ENCODE measurements at places on chromosomes 1 and 21. TPM values are rescaled to one million over a fixed set of nuclear protein-coding genes. Genes with fewer than 3 reads are reported as not detected.
A peak's percentile ranks its signal among the peaks of the same experiment; 100 is the strongest.

The SPRR2F gene
- not detected for total RNA-seq

The KLF18 gene
- not detected for total RNA-seq

The ADGRL4 gene
- total RNA-seq: not detected

The SPRR2A gene
- not detected for total RNA-seq

The CFHR4 gene
- not detected for total RNA-seq

DNA sequence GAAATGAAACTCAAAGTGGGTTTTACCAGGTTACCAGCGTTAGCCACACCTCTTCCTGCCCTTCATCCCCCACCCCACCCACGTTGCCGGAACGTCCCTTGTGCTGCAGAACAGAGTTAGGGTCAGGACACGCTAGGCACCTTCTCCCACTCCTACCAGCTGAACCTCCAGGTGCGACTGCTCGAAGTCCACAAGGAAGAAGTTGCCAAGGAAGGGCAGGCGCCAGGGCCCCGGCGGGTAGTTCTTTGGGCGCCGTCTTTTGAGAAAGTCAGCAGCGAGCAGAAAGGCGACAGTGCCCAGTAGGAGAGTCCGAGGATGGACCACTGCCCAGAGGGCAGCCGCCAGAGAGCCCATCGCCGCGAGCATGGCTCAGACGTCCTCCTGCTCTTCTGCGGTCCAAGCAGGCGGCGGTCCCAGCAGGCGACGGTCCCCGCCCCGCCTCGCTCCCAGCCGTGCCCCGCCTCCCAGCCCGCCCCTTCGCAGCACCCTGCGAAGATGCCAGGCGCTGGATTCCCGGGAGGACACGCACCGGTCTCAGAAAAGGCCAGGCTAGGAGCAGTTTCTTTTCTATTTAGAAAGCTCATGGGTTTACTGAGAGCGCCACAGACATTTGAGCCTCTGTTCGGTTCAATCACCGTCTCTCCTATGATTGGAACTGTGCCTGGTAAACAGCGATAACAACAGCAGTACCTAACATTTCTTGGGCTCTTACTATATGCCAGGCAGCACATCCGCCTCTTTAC is at the start of gene CYP2J2:
TSS of gene CYP2J2 (minus strand) at position 393 of the 743 bp plus-strand sequence. CDS start at position 366, 27 bp downstream.
- peak within 1 kb of the TSS; percentile 78 for H3K4me3 ChIP-seq
- H3K36me3 ChIP-seq: no peaks in the 10 kb centered on the region
- peaks cover 11% of the 10 kb centered on the region for H3K4me1 ChIP-seq
- H3K27me3 ChIP-seq: peaks cover 43% of the 10 kb centered on the region

DNA sequence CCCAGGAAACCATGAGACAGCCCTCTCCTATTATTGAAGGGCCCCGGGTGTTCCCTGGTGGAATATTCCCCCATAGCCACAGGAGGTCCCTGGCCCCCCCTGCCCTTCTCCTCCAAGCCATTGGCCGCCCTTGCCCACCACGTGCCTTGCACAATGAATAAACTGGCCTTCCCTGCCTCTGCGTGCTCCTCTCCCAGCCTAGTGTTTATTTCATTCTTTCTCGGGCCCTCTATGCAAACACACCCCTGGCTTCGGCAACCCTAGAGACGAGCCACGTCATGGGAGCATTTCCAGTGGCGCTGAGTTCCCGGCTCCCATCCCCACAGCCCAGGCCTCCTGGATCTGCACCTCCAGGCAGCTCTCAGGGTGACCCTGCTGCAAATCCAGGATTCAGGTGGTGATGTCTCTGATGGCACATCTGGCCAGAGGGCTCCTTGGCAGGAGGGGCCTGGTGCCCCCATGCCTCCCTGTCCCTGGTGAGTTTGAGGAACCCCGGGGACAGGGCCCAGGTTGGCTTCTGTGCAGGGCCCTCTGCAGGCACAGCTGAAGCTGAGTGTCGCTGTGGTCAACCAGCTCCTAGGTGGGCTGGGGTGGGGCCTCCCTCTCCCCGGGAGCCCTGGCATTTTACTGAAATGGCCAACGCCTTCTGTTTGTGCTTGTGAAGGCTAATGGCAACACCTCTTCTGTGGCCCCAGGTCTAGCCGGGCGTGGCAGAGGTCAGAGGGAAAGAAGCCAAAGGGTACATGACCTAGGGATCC is 6.2 kb downstream of the KRTAP10-12 start:
- peaks cover 68% of the 10 kb centered on the region for H3K27me3 ChIP-seq
- H3K27ac ChIP-seq: no peak overlapping the region
- H3K4me3 ChIP-seq: no peak overlapping the region
- DNase-seq: no peak

DNA sequence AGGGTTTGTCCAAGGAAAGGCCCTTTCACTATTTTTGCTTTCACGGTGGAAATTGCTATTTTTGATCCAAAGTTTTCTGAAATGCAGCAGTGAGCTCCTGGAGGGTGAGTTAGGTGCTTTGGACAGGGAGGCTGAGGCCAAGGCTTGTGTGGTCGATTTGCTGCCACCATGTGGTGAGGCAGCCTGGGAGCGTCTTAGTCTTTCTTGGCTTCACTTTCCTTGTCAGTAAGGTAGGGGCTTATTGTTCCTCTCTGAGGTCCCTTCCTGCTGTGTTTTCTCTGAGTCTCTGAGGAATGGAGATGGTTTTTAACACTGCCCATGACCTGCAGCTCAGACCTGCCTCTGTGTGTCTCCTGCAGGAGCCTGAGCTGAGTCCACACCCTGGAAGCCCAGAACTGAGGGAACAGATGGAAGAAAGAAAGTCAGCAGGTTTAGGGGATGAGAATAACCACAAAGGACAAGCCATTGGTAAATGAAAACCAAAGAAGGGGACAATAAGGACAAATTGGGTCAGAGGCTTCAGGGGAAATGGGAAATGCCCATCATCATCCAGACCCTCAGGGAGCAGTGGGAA is 20.1 kb upstream of the S100A10 start:
- no peaks in the 10 kb centered on the region for H3K36me3 ChIP-seq
- H3K27me3 ChIP-seq: peaks cover 35% of the 10 kb centered on the region
- no peak overlapping the region for H3K4me3 ChIP-seq
- peaks cover 7% of the 10 kb centered on the region for H3K4me1 ChIP-seq
- peak; percentile 38 for DNase-seq

GRCh38 chr21:35034203-35034926 is 14.7 kb downstream of the RUNX1 start:
- DNase-seq: no peak
- peak overlapping the region; percentile 53 for H3K4me3 ChIP-seq

DNA sequence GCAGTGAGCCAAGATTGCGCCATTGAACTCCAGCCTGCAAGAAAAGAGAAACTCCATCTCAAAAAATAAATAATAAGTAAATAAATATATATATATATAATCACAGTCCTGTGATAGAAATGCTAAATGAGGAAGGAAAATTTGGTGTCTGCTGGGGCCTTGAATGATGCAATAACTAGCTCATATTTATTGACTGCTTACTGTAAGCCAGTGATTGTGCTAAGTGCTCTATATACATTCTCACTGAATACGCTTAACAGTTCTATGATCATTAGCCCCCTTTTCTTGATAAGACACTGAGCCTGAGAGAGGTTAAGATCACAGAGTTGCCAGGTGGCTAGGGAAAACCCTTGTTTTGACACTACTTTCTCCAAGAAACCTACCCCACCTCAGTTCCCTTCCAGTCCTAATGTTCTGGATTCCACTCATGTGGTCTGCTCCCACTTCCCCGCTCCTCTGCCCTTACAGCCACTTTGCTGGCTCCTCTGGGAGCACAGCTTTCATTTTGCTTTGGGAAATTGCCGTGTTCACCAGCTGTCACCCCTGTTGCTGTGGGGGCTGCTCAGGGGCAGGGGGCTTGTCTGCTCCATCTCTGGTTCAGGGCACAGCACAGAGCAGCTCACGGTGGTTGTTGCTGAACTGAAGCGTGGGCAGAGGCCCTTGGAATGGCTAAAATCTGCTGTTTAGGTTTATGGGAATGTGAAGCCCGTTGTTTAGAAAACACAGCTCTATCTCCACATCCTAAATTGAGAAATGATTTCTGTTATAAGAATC is 2.5 kb upstream of the BMP8A start:
- H3K4me1 ChIP-seq: no peaks in the 10 kb centered on the region
- no peak overlapping the region for H3K4me3 ChIP-seq
- H3K36me3 ChIP-seq: peaks cover 19% of the 10 kb centered on the region
- H3K27me3 ChIP-seq: peaks cover 23% of the 10 kb centered on the region

DNA sequence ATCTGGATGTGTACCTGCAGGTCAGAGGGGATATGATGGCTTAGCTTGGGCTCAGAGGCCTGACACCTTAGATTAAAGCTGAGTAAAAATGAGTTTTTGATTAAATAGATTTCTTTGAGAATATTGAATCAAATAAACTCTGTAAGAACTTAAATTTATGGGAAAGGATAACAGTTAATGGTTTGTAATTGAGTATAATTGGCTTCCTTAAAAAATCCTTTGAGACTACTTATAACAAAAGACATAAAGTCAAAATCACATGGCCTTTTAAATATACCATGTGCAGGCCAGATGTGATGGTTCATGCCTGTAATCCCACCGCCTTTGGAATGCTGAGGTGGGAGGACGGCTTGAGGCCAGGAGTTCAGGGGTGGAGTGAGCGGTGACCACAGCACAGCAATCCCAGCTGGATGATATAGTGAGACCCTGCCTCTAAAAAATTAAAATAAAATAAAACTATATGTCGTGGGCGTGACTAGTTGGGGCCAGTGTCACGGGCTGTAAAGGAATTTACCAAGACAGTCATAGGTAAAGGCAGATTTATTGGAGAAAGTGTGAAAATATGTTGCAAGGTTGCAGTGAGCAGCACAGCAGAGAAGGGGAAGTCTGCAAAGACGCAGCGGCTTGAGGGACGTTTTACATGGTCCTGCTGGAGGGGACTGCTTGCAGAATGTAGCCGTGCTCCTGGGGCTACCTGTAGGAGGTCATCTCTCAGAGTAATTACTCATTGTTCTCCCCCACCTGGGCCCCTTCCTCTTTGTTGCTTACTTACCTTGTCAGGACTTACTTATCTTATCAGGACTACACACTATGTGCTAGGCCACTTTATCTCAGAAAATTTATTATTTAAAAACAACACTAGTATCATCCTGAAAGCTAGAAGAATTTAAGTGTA is 122.3 kb downstream of the ZMYM4 start:
- peaks cover 43% of the 10 kb centered on the region for H3K36me3 ChIP-seq
- no peak overlapping the region for H3K27ac ChIP-seq
- no peak for DNase-seq
- H3K4me3 ChIP-seq: no peak overlapping the region
- H3K27me3 ChIP-seq: no peaks in the 10 kb centered on the region
- H3K4me1 ChIP-seq: no peaks in the 10 kb centered on the region

DNA sequence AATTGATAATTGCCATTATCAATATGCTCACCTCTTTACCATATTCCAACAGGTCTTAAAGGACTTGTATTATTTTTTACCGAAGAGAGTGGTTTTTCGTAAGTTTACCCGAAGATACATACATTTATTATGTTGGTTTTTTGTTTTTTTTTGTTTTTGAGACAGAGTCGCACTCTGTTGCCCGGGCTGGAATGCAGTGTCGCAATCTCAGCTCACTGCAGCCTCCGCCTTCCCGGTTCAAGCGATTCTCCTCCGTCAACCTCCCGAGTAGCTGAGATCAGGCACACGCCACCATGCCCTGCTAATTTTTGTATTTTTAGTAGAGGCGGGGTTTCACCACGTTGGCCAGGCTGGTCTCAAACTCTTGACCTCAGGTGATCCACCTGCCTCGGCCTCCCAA is 30.8 kb downstream of the NR5A2 start:
- no peak for DNase-seq
- H3K36me3 ChIP-seq: no peaks in the 10 kb centered on the region
- H3K4me1 ChIP-seq: no peaks in the 10 kb centered on the region
- H3K4me3 ChIP-seq: no peak overlapping the region

DNA sequence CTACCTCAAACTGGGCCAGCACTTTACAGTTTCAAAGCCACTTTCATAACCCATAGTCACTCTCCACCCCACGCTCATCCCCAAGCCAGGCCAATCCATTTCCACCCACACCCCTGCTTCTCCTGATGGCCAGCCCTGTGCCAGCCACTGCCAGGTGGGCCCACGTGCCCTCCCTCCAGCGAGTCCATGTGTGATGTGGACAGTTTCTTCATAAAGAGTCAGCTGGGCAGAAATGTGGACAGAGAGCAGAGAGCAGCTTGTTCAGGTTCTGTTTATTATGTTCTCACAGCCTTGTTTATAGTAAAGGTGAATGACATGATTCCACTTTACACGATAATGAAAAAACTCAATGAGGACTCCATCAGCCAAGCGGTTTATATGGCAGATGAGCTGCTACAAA is 37.4 kb upstream of the RGS16 start:
- peaks cover 7% of the 10 kb centered on the region for H3K27me3 ChIP-seq
- no peak overlapping the region for H3K27ac ChIP-seq

- no peak overlapping the region for H3K4me3 ChIP-seq
- no peaks in the 10 kb centered on the region for H3K36me3 ChIP-seq
- H3K27me3 ChIP-seq: peaks cover 36% of the 10 kb centered on the region
- peaks cover 31% of the 10 kb centered on the region for H3K4me1 ChIP-seq
Observed at GRCh38 chr1:71041806-71042205, 5.8 kb downstream of the PTGER3 start.

DNA sequence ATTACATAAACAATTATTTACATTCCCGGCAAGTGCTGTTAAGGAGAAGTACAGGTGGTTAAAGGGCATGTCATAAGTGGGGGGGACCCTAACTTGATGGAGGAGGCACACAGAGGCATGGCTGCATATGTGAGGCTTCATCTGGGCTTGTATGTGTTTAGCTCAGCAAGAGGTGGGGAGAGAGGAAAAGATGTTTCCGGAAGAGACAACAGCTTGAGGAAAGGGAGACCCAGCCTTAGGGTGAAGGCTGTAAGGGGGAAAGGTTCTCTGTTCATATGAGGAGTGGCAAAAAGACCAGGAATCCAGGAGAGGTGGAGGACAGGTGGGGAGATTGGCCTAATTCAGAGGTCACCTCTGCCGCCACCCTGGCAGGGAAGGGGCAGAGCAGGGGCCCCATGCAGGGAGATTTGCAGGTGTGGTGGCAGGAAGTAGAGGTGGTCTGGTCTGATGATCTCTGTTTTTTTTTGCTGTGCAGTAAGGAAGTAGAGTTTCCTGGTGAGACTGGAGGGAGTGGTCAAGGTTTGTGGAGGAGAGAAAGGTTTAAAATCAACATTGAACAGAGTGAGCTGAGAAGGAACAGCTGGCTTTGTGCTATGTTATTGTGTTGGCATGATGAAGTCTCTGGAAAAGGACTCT is 9.0 kb downstream of the TRAF5 start:
- no peaks in the 10 kb centered on the region for H3K27me3 ChIP-seq
- H3K36me3 ChIP-seq: peaks cover 58% of the 10 kb centered on the region

- H3K27ac ChIP-seq: no peak overlapping the region
- H3K27me3 ChIP-seq: peaks cover 5% of the 10 kb centered on the region
- no peaks in the 10 kb centered on the region for H3K36me3 ChIP-seq
- no peak overlapping the region for H3K4me3 ChIP-seq
- DNase-seq: no peak
Observed at GRCh38 chr1:23638188-23638619, 53.4 kb upstream of the RPL11 start.

Data from activated T-helper 2 cell treated with anti-CD3 and anti-CD28 coated beads, Interferon-gamma antibody, Interleukin-2, Interleukin-4, amounts not matched to agents 10 μg/mL and 5 μg/mL and 100 μg/mL, durations not matched to agents 14 hours and 24 hours and 36 hours (primary cell).